ENCODE measurements at places on chromosomes 7 and 10.

DNA sequence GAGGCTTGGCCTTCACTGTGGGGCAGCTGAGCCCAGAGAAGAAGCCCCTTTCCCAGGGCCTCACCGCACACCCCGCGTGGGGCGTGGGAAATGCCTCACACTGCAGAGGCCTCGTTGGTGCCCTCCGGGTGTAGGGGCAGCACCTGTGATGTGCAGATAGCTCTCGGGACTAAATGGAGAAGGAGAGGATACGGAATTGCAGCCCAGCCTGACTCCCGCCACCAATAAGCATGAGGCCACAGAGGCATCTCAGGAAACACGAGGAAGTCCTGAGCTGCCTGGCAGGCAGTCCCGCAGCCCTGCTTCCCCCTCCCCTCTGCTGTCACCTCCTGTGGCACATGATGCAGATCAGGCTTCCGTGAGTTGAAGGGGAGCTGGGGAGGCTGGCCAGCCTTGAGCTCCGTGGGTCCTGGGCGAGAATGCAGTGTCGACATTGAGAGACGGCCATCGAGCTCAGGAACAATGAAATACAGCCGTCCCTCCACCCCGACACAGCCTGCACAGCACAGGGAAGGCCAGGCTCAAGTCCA is 59.6 kb upstream of the PPP2R2D start:
- DNase-seq = no peak

DNA sequence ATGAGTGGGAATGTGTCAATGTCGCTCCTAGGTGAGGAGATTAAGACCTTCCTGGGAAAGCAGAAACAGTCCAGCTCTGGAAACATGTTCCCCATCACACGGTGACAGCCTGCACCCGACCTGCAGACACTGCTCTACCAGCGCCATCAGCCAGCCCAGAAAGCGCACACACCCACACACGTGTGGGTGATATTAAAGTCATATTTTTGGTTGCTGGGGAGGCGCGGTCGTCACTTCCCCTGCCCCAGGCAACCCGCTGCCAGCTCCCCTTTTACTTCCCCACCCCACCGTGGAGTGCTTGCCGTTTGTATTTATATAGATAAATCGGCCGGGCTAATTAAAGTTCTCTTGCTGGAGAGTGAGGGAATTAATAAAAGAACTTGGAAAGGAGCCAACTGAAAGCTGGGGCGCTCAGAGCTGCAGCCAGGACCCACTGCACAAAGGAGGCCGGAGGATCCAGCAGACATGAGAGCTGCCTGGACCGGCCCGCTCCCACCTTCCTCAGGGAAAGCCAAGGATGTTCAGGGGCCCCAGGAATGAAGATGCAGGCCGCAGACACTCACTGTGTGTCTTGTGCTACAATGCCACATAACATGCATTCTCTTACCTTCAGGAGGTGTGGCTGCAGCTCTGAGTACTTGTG is 145.2 kb upstream of the UNC5B start:
- DNase-seq = no peak

DNA sequence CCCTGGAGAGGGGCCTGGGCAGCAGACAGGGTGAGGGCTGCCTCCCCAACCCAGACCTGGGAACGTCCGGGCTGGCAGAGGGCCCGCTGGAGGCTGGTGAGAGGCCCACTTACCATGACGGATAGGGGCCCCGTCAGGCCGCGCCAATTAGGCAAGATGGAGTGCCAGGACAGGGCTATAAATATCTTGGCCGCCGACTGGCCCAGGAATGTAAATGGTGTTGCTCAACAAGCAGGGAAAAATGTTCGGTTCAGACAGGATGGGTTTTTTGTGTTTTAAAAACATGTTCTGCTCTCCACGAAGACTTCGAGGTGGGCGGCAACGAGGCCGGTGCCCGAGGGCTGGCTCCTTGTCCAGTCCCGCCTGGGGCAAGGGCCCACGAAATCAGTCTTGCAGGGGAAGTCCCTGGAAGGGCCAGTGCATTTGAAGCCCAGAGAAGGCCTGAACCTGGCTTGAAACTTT is 35.8 kb upstream of the ELN start:
- peak; percentile 81 for DNase-seq

DNA sequence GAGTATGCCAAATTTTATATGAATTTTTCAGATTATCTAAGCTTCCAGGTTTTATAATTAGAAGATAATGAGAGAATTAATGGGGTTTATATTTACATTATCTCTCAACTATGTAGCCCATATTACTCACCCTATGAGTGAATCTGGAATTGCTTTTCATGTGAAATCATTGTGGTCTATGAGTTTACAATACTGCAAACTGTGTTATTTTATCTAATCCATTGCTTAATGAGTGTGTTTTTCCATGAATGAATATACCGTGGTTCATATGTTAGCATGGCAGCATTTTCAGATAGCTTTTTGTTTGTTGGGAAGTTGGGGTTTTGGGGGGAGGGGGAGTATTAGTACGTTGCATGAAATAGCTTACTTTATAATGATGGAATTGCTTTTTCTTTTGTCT is 44.5 kb downstream of the FGFBP3 start:
- no peak for DNase-seq

DNA sequence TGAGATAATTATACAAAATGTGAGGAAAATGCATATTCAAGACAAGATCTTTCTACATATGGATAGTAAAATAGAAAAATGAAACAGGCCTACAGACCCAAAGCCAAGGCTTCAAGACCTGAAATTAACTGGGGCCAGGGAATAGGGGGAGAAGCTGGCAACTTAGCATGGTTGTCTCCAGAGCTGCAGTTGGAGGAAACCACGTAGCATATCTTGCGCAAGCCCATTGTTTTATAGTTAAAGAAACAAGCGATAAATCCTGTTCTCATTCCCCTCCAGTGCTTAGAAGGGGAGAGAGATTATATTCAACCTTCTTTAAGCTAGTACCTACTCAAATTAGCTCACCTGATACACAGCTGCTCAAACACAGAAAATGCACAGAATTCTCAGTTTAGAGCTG is 197.1 kb downstream of the SORCS1 start:
- DNase-seq = no peak

GRCh38 chr10:79933961-79934360 is 14.9 kb downstream of the SFTPD start:
- no peak for DNase-seq

- no peak for DNase-seq
Observed at GRCh38 chr7:142098004-142098403, 13.5 kb upstream of the MGAM2 start.

DNA sequence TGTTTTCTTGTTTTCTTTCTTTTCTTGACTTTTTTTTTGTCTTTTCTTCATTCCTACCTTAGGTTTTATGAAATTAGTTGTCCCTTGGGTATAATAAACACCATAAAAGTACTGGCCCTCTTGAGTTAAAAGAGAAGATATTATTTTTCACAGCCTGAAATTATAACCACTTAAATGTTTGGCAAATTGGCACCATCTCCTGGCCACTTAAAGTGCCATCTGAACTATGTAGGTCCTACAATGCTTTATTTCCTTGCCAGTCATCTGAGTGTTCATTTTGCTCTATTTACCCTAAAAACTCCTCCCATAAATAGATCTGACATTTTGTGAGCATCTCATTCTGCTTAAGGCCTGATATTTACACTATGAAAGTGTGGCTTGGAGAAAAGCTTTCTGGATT is 98.9 kb upstream of the PRKCQ start:
- no peak for DNase-seq

GRCh38 chr10:131896403-131896802 is 4.4 kb upstream of the PPP2R2D start:
- no peak for DNase-seq

DNA sequence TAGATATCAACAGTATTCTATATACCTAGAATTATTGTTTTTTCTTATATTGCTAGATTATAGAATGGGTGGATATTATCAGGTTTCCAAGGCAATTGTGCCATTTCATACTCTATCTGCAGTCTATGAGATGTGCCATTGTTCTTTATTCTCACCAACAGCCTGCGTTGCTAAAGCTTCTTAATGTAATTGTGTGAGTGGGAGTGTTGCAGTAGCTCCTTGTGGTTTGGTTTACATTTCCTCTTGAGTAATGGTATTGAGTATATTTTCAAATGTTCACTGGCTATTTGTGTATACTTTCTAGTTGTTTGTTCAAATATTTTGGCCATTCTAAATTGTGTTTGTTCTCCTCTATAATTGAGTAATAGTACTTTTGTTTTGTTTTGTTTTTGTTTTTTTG is 199.2 kb downstream of the TFEC start:
- DNase-seq = no peak

GRCh38 chr10:120402147-120402766 is 54.8 kb upstream of the PLPP4 start:
- DNase-seq = no peak

- no peak for DNase-seq
Observed at GRCh38 chr7:47528471-47528870, 53.4 kb downstream of the TNS3 start.

GRCh38 chr7:45174328-45174610 is 16.7 kb downstream of the RAMP3 start:
- DNase-seq = no peak

DNA sequence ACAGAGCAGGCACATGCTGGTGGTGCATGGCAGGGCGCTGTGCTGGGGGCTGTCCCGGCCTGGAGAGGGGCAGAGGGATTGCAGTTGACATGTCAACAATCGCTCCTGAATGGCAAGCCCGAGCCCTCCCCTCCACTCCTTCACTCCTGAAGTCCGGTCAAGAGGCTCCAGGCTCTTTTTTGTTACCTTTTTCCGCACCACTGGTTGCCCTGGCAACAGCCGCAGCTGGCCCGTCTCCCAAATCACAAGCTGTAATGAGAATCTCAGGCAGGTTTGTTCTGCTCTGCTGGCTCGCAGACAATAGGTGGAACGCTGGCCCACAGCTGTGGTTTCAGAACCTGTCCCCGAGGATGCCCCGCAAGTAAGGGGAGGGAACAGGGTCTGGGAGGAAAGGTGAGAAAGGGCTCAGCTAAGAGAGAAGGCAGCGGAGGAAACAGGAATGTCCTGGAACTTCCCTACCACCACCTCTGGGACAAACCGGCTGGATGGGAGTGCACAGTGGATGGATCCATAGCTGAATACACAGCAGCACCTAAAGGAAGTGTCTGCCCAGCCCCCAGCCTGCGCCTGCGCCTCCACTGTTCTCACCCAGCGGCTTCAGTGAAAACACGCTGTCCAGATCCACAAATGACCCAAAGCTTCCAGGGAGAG is 58.9 kb downstream of the CALML3 start:
- no peak for DNase-seq

- no peak for DNase-seq
Observed at GRCh38 chr10:101214446-101215396, 14.5 kb downstream of the LBX1 start.

DNA sequence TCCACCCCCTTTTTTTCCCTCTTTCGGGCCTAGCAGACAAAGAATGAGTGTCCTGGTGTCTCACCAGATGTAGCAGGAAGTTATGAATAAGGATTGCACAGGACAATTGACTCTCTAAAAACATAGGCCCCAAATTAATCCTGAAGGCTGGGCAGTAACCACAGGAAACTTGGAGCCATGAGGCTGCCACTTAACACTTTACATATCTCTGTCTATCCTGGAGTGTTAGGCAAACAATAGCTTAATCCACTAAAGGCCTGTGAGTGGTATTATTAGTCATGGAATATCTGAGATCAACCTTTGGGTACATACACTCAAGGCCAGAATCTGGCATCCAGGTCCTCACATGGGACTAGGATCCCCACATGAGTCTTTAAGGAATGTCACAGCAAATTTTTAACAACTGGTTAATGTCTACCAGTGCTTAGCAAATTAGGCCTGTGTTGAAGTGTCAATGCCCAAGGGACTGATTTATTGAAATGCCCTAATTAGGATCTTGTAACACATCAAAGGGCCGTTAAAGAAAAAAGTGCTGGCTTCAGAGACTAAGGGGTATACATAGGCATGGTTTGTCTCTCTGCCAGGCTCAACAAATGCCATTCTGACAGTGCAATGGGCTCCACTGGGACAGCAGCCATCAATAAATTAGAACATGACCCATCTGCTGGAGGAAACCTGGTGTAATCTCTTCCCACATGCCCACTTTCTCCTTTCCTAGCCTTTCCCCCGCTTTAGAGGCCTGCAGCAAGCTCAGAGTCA is 196.7 kb upstream of the TBX20 start:
- DNase-seq = no peak

GRCh38 chr10:25294032-25294926 is 119.5 kb downstream of the GPR158 start:
- DNase-seq = no peak

- DNase-seq = no peak
Observed at GRCh38 chr7:50774319-50774718, 8.4 kb downstream of the GRB10 start.

DNA sequence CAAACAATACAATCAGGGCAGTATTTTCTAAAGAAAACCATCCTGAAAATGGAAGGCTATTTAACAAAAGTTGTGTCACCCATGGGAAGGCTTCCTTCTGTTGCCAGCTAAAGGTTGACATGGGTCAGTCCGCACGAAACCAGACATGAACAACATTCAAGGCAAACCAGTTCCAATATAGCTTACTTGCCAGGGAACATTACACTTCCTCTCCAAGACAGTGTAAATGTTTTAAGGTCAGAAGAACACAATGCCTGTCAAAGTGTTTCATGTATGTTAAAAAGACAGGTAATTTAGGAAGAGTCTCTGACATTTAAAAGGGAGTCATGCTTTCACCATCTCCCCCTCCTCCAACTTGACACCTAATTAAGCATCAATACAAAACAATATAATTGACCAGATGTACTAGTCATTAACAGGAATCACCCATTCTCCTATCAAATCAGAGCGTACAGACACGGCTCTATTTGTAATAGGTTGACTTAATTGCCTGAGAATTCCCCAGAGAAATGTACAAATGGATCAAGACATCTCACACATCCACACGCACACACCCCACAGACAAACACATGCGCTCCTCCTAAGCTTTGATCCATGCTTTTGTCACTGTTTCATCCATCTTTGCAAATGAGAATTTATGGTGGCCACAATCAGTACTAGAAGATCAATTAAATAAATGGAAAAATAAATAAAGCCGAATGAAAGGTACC is 69.5 kb downstream of the CACNA2D1 start:
- DNase-seq = no peak

DNA sequence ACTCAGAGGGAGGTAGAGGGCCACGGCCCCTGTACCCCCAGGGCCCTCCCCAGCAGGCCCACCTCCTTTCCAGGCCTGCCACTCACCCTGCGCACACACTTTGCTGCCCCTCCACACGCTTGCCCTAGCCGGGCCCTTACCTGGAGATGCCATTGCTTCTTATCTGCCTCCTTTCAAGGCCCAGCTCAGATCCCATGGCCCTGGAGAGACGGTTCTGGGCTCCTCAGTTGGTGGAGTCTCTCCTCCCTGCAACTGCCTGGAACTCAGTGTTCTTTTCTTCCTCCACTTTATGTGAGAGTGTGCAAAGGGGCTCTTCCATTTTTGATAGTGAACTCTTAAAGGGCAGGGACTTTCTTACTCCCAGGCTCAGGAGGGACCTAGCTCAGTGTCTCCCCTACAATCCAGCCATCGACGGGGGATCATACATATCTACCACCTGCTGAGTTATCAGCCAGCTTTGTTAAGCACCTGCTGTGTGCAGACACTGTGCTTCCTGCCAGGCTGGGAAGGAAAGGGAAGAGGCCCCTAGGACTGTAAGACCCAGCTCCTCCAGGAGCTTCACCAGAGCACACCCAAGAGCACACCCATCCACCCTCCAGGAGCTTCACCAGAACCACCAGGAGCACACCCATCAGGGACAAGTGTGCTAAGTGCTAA is 89.3 kb upstream of the MACROH2A2 start:
- DNase-seq = no peak

- no peak for DNase-seq
Observed at GRCh38 chr10:127195571-127196281, 665 bp downstream of the INSYN2A start.
